ENCODE measurements at places on chromosomes 2 and 18. TPM values are rescaled to one million over a fixed set of nuclear protein-coding genes. Genes with fewer than 3 reads are reported as not detected.

DNA sequence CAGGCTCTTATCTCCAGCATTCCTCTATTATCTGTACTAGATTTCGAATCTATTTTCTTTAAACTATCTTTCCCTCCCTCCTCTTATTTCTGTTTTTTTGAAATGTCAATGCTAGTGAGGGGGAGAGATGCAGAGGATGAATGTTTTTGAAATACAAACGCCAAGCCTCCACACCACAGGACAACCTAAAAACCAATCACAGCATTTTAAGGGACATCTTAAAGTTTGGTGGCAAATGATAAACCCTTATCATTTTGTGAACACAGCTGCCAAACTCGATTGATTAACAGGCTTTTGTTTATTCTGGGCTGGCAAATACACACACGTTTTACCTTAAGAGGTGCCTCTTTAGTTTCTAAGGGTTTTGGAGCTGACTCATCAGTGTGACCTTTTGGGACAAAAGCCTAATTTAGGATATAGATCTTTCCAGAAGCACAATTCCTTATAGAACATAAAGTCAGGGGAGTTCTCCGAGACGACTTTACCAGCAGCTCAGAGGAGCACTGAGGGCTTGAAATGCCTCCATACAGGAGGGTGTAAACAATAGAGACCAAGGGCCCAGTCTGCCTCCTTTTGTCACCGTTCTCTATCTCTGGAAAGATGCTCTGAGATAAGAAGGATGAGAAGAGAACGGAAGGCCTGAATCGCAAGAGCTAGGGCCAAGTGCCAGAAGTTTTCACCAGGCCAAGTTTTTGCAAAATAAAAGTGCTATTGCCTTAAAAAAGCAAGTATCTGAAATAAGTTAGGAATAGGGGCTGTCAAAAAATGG lies 4.2 kb upstream of the MEIS1 start:
- no peak for DNase-seq

GRCh38 chr18:28584731-28585130 lies 407.8 kb upstream of the CDH2 start:
- no peak for DNase-seq

- no peak for DNase-seq
Measured at GRCh38 chr2:202038471-202039277, 5.0 kb downstream of the FZD7 start.

Gene MRPL30
- 39.3 TPM for total RNA-seq

DNA sequence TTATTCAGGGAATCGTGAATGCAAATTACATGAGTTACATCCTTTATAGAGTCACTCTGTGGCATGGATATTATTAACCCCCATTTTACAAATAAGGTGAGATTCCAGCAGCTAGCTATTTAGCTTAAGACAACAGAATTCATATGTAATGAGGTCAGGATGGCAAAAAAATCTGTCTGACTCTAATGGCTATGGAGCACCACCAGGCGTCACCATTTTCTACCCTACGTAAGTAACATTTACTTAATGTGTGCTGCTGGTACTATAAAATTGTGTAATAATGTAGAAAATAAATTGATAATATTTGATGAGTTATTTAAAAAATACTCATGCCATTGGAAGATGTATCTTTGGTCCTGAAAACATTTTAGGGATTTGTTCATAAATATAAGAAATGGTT lies 2040.1 kb upstream of the LRRTM1 start:
- DNase-seq, result no peak

DNA sequence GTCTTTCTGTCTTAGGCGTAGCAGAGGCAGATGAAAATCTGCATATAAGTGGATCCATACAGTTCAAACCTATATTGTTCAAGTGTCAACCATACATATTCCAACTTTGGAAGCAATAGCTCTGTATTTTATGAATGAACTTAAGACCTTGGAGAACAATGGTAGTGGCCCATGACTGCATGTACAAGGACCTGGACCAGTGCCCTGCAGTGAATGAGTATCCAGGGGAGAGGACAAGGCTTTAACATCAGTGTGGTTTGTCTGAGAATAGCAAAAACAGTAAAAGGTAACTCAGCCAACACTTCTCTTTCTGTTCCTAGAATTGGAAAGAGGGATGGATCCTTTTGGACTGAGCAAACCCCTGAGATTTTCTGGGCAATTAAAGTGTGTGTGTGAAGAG lies 230.8 kb upstream of the LINC00305 start:
- no peak for DNase-seq

Gene CDH20
- total RNA-seq, result not detected

DNA sequence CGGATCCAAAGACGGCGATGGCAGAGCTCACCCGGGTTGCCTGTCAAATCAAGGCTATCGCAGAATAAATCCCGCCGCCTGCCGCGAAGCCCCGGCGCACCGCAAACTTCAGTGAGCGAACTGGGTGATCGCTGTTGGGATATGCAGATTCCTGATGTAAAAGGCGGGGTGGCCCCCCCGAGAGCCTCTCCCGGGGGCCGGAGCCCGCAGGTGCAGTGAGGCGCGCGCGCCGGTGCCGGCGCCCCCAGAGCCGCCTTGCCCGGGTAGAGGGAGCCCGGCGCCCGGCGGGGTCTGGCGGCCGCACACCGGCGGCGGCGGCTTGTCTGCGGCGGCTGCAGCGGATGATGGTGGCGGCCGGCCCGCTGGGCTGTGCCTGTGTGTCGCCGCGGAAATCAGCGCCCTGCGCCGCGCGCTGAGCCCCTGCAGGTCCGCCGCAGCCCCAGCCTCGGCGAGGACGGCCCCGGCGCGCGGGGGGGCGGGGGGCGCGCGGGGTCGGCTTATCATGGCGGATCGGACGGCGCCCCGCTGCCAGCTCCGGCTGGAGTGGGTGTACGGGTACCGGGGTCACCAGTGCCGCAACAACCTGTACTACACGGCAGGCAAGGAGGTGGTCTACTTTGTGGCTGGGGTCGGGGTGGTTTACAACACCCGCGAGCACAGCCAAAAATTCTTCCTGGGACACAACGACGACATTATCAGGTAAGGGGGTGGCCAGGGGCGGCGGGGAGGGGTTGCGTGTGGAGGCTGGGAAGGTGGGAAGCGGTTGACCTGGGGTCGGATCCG lies 1.3 kb downstream of the EML6 start:
- no peak for DNase-seq

DNA sequence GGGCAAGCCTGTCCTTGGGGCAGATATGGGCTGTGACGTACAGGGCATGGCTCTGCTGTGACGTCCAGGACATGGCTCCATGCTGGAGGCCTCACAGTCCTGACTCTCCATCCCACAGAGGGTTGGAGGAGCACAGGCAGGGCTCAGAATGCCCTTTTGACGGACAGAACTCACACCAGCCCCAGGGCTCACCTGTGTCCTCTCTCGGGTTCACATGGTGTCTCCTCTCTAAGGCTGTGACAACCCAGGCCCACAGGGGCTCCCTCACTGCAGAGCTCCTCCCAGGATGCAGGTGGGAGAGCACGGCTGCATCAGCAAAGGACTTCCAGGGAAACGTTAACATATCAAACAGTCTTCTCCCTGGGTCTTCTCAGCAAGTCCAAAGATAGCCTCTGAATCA lies 133.8 kb downstream of the EIPR1 start:
- DNase-seq, result no peak

- peak; percentile 73 for DNase-seq
Measured at GRCh38 chr2:230956827-230957755, 32.0 kb upstream of the GPR55 start.

Gene GRB14
- total RNA-seq, result 22.1 TPM

DNA sequence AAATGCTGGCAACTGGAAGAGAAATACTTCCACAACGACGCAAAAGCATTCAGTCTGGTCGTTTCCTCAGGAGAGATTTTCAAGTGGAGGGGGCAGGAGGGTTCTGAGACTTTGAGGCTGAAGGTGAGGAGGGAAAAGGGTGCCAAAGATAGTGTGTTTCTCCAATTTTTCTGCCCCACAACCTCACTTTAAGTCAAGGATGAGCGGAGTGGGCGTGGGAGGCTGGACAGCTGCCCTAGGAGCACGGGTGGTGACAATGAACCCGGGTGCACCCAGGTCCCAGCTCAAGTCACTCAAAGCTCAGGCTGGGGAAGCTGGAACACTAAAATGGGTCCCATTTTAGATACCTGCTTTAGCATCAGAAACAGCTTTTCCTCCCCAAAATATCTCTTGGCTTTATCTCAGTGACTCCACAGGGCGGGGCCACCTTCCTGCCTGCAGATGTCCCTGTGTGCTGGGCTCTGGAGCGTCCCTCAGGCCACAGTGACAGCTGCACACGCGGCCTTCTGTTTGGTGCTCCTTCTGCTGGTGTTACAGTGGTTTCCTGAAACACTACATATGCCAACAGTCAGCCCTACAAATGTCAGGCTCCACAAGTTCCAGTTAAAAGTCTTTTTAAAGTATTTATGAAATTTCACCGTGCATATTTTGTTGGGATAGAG lies 1.4 kb upstream of the MBP start:
- DNase-seq, result peak; percentile 88

- DNase-seq, result no peak
Measured at GRCh38 chr2:157179324-157180105, 78.0 kb upstream of the GALNT5 start.

GRCh38 chr2:209911486-209911885 lies 91.0 kb upstream of the RPE start:
- no peak for DNase-seq

DNA sequence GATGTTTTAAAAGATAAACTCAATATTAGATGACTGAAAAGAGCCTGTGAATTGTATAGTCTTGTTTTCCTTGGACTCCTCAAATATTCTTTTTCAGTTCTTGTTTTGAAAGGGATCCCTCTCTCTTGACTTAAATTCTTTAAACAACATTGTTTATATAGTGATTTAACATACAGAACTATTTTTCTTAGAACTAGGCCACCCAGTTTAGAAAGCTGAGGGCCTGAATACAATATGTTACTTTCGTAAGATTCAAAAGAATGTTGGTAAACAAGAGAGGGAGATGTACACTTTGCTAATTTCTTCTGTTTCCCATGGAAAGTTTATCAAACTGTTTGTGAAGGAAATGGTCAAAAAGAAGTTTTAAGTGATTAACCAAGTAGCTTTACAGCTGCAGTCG lies 5.5 kb upstream of the TSPYL6 start:
- no peak for DNase-seq

GRCh38 chr2:241237047-241237446 lies 48.6 kb downstream of the ANO7 start:
- DNase-seq, result peak; percentile 22

DNA sequence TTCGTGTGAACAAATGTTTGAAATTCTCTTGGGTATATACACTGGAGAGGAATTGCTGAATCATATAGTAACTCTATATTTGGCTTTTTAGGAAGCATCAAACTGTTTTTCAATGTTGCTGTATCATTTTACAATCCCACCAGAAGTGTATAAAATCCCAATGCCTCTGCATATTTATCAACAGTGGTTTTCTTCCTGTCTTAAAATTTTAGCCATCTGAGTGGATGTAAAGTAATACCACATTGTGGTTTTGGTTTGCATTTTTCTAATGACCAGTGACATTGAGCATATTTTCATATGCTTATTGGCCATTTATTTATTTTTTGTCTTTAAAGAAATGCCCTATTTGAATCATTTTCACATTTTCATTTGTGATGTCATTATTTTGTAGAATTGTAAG lies 22.8 kb upstream of the LRP1B start:
- no peak for DNase-seq
